ENCODE measurements at places on chromosomes 6 and 20. TPM values are rescaled to one million over a fixed set of nuclear protein-coding genes. Genes with fewer than 3 reads are reported as not detected.

SLC22A7 gene
- not detected for total RNA-seq

LAMP5 gene
- under 0.01 TPM for total RNA-seq

TMEM151B gene
- total RNA-seq: not detected

BCAS4 gene
- total RNA-seq: 11.7 TPM

HTR1E gene
- total RNA-seq: not detected

RAMACL gene
- total RNA-seq: 4.1 TPM

TCP11 gene
- total RNA-seq: not detected

MAPK13 gene
- 8.1 TPM for total RNA-seq

BNIP5 gene
- total RNA-seq: not detected

SYNDIG1 gene
- total RNA-seq: 1.1 TPM

SASH1 gene
- total RNA-seq: 43.3 TPM

All from smooth muscle cell of bladder (primary cell).